NCI-H1092 (cell line): ENCODE measurements at places on chromosomes 12 and 14.

- no peak for DNase-seq
Observed at GRCh38 chr14:47674148-47674542, 1.3 kb downstream of the MDGA2 start.

DNA sequence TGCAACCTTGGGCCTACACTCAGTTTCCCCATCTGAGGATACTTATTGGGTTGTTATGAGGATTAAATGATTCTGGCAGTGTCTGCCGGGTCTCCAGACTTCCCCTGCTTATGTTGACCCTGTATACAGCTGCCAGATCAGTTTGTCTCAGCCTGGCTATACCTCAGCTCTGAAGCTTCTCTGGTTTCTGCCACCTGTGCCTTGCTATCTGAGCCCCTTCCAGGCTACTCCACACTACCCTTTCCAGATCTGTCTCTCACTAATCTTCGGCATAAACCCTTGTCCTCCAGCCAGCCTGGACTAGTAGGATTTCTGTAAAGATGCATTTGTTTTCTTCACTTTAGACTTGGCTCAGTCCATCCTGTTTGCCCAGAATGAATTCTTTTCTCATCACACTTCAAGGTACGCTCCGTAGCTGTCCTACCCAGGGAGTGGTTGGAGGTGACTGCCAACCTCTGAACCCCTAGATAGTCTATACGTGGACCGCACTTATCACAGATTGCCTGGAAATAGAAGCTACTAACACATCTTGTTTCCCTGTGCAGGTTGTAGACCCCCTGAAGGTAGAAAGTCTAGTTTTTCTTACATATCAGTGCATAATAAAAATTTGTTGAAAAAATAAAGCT is 422.4 kb downstream of the RAD51B start:
- DNase-seq: no peak

- DNase-seq: no peak
Observed at GRCh38 chr12:41942354-41942753, 202.3 kb downstream of the GXYLT1 start.

DNA sequence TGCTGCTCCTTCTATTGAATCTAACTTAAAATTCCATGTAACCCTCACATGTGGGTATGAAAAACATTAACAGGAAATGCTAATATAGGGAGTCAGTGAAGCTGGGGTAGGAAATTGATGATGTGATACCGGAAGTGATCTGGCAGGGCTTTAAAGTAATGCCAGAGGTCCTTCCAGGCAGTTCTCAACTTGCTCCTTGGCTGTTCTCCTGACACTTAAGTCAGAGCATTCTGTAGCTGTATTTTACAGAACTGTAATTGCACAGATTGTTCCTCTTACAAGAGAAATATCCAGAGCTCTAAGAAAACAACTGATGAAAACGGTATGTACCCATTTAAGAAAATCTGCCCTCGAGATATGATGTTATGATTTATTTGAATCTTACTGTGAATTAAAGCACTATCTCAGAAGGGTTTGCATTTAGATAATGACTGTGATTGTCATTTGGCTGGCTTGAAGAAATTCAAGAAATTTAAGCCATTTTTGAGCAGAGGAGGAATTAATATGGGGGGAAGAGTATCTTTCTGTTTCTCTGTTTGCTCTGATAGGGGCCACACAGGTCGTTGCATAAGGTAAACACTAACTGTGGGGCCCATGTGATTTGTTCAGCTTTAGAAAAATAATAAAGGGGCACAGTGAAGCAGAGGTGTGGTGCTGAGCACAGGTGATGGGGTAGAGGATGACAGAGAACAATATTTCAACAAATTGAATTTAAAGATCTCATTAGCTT is 88.4 kb downstream of the BBS10 start:
- DNase-seq: no peak

- DNase-seq: no peak
Observed at GRCh38 chr12:958588-959123, 9.2 kb upstream of the RAD52 start.

GRCh38 chr12:27619308-27619707 is 76.9 kb upstream of the REP15 start:
- no peak for DNase-seq

DNA sequence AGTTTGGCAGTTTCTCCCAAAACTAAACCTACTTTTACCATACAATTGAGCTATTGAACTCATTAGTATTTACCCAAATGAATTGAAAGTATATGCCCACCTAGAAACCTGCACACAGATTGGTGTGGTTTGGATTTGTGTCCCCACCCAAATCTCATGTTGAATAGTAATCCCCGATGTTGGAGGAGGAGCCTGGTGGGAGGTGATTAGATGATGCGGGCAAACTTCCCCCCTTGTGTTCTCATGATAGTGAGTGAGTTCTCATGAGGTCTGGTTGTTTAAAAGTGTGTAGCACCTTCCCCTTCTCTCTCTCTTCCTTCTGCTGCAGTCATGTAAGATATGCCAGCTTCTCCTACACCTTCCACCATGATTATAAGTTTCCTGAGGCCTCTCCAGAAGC is 4.0 kb upstream of the KRT6C start:
- no peak for DNase-seq

DNA sequence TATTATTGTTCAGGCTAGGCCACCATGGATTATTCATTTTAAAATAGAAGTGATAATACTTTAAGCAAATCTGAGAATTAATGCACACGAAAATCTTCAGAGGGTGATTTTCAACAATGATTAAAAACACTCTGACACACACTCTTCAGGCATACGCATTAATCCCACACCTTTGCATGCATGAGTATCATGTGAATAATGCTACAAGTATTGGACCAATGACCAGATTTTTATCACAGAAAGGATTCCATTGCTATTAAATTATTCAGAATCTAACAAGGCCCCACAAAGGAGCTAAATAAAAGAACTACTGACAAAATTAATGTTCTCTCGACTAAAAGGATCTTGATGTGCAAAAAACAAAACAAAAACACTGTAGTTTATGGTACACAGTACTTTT is 11.1 kb downstream of the EPS8 start:
- DNase-seq: no peak

DNA sequence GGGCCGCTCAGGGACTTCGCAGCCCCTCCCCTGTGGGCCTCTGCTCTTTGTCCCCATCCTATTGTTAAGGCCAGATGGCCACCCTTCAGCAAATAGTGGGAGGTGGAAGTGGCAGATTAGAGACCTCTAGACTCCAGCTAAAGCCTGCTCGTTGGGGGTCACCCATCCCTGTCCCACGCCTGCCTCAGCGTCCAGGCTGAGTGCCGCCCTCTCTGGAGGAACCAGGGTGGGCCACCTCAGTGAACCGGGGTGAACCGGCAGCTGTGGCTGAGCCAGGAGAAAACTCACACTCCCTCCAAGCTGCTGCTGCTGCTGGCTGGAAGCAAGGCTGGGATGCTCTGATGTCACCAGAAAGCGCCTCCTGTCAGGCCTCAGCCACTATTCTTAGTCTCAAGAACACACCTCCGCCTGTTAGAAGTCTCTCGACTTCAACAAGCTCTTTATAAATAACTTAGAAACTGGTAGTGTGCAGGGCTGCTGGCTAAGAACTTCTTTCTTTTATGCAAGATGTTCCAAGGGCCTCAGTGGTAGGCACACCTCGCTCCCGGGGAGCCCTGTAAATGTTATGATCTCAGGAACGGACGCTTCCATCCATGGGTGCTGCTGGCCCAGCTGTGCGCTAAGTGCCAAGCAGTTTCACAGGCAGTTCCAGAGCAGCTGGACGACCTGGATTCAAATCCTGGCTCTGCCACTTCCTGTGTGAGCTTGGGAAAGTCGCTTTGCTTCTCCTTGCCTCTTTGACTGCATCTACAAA is 19.8 kb upstream of the TESC start:
- DNase-seq: no peak

DNA sequence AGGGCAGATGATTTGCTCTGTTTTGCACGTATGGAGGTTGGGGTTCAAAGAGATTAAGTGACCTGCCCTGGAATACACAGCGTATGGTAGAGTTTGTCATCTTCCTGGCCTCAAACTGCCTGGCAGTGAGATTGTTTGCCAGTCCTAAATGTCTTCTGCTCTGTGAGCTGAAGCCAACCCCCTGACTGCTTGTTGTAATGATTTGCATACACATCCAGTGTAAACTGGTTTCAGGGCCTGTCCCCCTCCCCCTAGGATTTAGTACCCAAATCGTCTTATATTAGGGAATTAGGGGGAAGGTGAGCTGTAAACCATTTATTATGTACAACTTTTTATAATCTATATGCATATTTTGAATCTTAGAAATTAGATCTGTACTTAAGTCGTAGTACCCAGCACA is 38.4 kb downstream of the AKAP3 start:
- DNase-seq: no peak

- DNase-seq: no peak
Observed at GRCh38 chr12:43402436-43402835, 149.6 kb downstream of the ADAMTS20 start.

GRCh38 chr14:83463500-83464098 is 1929.9 kb upstream of the SEL1L start:
- peak; percentile 30 for DNase-seq

DNA sequence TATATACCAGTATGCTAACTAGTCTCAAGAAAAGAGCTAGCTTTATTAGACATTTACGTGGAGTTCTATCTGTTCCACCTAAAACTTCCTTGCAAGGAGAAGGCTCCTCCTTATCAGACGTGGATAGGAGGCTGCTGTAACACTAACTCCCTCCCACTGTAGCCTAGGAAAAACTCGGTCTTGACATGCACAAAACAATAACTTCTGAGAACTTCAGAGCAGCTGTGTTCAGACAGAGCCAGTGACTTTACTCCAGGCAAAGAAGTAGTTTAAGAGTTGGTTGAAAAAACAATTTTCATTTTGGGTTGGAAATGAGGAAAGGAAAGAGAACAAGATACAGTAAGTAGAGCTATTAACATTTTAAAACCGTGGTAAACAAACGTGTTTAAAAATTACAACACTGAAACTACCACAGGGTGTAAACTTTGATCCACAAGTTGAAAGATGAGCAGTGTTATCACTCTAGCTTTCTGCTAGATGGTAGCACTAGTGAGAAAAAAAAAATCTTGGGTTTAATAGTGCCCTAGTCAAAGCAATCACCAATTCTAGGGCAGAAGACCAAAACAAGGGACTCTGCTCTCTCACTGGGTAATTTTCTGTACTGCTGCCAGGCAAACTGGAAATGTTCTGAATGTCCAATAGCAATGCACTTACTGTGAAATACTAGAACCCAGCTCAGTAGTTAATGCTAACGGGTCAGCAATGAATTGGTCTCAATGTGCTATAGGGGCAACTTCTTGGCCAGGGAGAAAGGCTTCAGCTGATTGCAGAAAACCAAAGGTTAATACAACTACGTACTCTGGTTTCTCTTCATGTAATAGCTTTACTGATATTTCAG is 2.4 kb downstream of the ATF7 start:
- no peak for DNase-seq

GRCh38 chr12:4119157-4119761 is 154.3 kb upstream of the CCND2 start:
- no peak for DNase-seq

DNA sequence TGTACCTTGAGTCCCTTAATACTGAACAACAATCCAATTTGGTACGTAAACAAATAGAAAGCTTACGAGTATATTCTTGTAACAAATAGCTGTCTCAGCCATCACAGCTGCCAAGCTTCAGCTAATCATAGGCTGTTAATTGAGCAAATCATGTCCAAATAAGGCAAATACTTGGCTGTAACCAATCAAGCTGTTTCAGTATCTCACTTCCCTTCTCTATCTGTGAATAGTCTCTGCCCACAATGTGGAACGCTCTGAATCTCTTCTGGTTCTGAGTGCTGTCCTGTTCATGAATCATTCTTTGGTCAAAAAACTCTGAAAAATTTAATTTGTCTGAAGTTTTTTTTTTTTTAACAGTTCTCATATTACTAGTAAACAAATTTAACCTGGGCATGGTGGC is 5.8 kb upstream of the NEMF start:
- DNase-seq: no peak

DNA sequence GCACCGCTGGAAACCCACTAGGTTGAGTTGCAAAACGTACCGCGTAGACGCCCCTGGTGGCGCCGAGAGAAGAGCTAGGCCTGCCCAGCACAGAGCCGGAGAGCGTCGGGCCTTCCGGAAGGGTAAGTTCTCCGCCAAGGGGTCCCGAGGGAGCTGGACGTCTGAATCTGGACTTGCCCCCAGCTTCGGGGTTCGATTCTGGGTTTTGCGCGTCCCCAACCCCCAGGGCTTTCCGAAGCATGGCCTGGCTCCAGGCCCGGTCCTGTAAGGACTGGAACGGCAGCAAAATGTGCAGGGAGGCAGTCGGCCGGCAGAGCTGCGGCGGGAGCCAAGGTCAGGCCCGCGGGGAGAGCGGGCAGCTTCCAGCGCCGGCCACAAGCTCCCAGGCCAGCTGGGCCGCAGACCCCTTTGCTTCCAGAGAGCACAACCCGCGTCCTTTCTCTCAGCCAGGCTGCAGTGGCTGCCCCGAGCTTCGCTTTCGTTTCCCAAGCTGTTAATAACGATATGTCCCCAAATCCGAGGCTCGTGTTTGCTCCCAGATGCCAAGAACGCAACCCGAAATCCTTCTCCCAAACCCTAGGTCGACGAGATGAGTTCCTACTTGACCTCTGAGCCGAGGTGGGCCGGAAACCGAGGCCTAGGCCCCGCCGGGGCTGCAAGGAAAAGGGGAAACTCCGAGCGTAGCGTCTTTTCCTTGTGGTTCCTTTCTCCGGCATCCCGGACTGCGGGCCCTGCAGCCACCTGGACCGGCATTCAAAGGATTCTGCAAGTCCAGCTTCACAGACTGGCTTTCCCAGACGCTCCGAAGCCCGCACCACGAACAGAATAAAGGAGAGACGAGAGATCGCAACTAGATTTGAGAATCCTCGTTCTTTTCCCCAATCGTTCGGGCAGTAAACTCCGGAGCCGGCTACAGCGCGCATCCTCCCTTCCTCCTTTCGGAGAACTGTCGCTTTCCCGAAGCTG is 3.2 kb upstream of the TBX5 start:
- no peak for DNase-seq

DNA sequence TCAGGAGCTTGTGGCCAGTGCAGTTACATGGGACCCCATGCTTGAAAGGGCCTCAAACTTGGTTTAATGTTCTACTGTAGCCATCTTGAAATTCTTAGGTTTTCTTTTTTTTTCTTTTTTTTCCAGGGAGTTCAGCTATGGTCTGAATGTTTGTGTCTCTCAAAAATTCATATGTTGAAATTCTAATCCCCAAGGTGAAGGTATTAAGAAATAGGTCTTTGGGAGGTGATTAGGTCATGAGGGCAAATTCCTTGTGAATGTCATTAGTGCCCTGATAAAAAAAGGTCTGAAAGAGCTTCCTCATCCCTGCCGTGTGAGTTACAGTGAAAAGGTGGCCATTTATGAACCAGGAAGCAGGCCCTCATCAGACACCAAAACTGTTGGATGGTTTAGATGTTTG is 324.1 kb downstream of the C12orf75 start:
- no peak for DNase-seq

GRCh38 chr14:34498684-34499412 is 36.8 kb upstream of the SPTSSA start:
- DNase-seq: no peak
